Heart right ventricle (tissue), 16 donors: ENCODE measurements at places on chromosomes 4 and X. TPM values are rescaled to one million over a fixed set of nuclear protein-coding genes. Genes with fewer than 3 reads are reported as not detected.

CCKAR gene
- total RNA-seq, result not detected

SLC4A4 gene
- 34.5 TPM for total RNA-seq

HTN3 gene
- total RNA-seq, result not detected

DNAAF6 gene
- not detected for total RNA-seq

RAI2 gene
- 25.3 TPM for total RNA-seq

GRCh38 chrX:42565739-42566138, 212.2 kb downstream of the PPP1R2C start:
- no peak overlapping the region for H3K27ac ChIP-seq
- no peak for DNase-seq
- H3K4me1 ChIP-seq, result no peaks in the 10 kb centered on the region
- H3K36me3 ChIP-seq, result no peaks in the 10 kb centered on the region
- no peak overlapping the region for H3K4me3 ChIP-seq
- H3K27me3 ChIP-seq, result no peaks in the 10 kb centered on the region

GRCh38 chrX:130704053-130705038, 198.7 kb downstream of the ENOX2 start:
- no peaks in the 10 kb centered on the region for H3K36me3 ChIP-seq
- no peaks in the 10 kb centered on the region for H3K4me1 ChIP-seq
- H3K27ac ChIP-seq, result no peak overlapping the region
- DNase-seq, result no peak
- no peaks in the 10 kb centered on the region for H3K27me3 ChIP-seq

DNA sequence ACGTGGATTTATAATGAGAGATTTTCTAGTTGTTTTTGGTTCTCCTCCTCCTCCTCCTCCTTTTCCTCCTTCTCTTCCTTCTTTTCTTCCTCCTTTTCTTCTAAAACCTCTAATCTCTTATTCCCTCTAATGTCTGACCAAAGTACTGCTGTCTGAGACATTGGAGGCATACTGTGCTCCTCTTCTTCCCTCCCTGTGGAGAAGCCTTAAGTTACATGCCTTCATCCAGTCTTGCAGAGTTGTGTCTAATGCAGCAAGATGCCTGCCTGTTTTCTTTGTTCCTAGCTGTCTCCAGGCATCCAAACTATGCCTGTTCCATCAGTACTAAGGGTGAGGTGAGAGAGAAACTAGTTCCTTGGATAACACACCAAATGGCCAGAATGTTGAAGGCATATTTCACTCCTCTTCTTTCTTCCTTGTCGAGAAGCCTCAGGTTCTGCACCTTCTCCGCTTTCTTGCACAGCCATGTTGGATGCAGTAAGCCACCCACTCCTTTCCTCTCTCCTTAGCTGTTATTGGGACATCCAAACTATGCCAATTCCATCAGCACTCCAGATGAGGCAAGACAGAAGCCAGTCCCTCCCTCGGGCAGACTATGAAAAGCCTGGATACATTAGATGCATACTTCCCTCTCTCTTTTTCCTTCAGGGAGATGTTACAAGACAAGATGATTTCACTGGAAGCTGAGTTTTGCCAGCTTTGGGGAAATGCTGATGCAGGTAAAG, 285.7 kb upstream of the TRAM1L1 start:
- no peaks in the 10 kb centered on the region for H3K36me3 ChIP-seq
- H3K27me3 ChIP-seq, result no peaks in the 10 kb centered on the region
- H3K27ac ChIP-seq, result no peak overlapping the region
- H3K4me1 ChIP-seq, result no peaks in the 10 kb centered on the region
- no peak overlapping the region for H3K4me3 ChIP-seq

DNA sequence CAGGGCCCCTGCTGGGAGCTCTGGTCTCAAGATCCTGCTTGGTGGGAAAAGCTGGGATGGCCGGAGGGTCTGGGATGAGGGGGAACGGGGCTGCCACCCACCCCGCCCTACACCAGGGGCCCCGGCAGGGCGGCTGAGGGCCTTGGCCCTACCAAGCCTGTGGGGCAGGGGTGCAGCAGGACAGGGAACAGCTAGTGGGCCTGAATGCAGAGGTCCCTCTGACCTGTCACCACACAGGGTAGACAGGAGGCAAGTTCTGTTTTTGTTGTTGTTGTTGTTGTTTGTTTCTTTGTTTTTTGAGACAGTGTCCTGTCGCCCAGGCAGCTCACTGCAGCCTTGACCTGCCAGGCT, 332 bp upstream of the RENBP start:
- no peaks in the 10 kb centered on the region for H3K36me3 ChIP-seq
- peak overlapping the region; percentile 15 for H3K27ac ChIP-seq
- peaks cover 9% of the 10 kb centered on the region for H3K4me1 ChIP-seq
- DNase-seq, result no peak
- peak overlapping the region; percentile 40 for H3K4me3 ChIP-seq
- H3K27me3 ChIP-seq, result no peaks in the 10 kb centered on the region

DNA sequence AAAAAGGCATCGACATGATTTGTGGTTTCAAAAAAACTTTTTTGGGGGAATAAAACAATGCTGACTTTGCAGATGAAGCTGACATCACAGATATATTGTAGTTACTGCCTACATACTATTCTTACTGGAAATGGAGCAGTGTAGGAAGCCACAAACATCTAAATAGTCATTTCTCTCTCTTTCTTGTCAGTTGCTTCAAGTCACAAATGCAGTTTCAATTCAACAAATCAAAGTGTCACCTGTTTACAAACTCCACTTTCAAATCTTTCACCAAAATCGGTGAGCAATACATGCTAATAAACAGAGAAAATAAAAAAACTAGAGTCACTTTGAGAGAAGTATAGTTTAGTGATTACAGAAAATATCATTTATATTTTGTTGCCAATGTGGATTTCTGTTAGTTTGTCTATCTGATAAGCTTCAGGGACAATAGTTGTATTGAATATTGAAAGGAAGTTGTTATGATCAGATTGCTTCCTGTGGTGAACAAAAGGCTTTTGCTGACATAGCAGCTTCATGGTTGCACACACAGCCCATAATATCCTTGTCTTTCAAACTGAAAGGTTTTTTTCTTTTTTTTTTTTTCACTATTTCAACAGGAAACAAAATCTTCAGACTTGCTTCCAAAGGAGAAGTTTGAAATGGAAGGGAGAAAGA, 49.7 kb upstream of the PTPN13 start:
- H3K36me3 ChIP-seq, result no peaks in the 10 kb centered on the region
- H3K4me3 ChIP-seq, result no peak overlapping the region
- peaks cover 29% of the 10 kb centered on the region for H3K4me1 ChIP-seq
- no peaks in the 10 kb centered on the region for H3K27me3 ChIP-seq

DNA sequence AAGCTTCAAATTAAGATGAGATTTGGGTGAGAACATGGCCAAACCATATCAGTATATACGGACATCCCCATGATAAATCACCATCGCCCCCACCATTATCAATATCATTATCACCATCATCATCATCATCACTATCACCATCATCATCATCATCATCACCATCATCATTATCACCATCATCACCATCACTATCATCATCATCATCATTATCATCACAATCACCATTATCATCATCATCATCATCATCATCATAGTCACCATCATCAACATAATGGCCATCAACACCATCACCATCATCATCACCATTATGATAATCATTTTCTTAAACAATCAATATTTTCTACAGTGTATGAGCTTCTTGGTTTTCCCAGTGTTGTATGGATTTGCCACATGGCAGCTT, 360.9 kb downstream of the NLGN4X start:
- no peaks in the 10 kb centered on the region for H3K36me3 ChIP-seq
- H3K4me3 ChIP-seq, result no peak overlapping the region
- DNase-seq, result no peak
- H3K4me1 ChIP-seq, result no peaks in the 10 kb centered on the region
- H3K27ac ChIP-seq, result no peak overlapping the region

- no peak overlapping the region for H3K4me3 ChIP-seq
- no peaks in the 10 kb centered on the region for H3K36me3 ChIP-seq
- DNase-seq, result no peak
- H3K27me3 ChIP-seq, result peaks cover 90% of the 10 kb centered on the region
- H3K27ac ChIP-seq, result no peak overlapping the region
Measured at GRCh38 chr4:146634825-146635224, 3.9 kb upstream of the POU4F2 start.

- no peaks in the 10 kb centered on the region for H3K4me1 ChIP-seq
- no peak for DNase-seq
- H3K4me3 ChIP-seq, result no peak overlapping the region
- H3K36me3 ChIP-seq, result no peaks in the 10 kb centered on the region
Measured at GRCh38 chrX:38166478-38167083, 54.1 kb downstream of the SRPX start.

- no peaks in the 10 kb centered on the region for H3K27me3 ChIP-seq
- no peaks in the 10 kb centered on the region for H3K4me1 ChIP-seq
- no peaks in the 10 kb centered on the region for H3K36me3 ChIP-seq
- DNase-seq, result no peak
- H3K27ac ChIP-seq, result no peak overlapping the region
Measured at GRCh38 chr4:151866592-151866918, 105.7 kb upstream of the GATB start.

GRCh38 chrX:108397627-108398391, 40.4 kb downstream of the COL4A6 start:
- H3K36me3 ChIP-seq, result no peaks in the 10 kb centered on the region
- H3K27ac ChIP-seq, result no peak overlapping the region
- no peaks in the 10 kb centered on the region for H3K27me3 ChIP-seq
- H3K4me1 ChIP-seq, result no peaks in the 10 kb centered on the region
- DNase-seq, result no peak
- no peak overlapping the region for H3K4me3 ChIP-seq

- peaks cover 9% of the 10 kb centered on the region for H3K36me3 ChIP-seq
- no peak for DNase-seq
- no peaks in the 10 kb centered on the region for H3K27me3 ChIP-seq
- no peak overlapping the region for H3K27ac ChIP-seq
Measured at GRCh38 chrX:47223476-47224250, 5.2 kb downstream of the CDK16 start.

DNA sequence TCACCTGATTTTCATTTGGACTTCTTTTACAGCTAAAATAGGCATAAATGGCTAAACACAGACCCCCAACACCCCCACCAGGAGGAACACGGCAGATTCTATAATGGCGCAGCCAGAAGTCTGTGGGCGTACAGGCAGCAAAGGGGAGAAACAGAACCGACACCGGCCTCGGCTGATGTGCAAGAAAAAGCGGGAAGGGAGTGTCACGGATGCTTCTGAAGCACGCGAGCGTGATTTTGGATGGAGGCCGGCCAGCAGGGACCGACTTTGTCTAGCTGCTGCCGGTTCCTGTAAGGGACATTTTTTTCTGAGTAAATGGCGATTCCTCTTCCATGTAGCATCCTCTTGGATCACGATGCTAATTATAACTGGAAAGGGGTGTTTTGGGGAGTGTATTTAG, 24.9 kb upstream of the ETNPPL start:
- no peak overlapping the region for H3K27ac ChIP-seq
- H3K27me3 ChIP-seq, result no peaks in the 10 kb centered on the region
- H3K4me3 ChIP-seq, result no peak overlapping the region
- DNase-seq, result no peak
- no peaks in the 10 kb centered on the region for H3K4me1 ChIP-seq
- no peaks in the 10 kb centered on the region for H3K36me3 ChIP-seq

DNA sequence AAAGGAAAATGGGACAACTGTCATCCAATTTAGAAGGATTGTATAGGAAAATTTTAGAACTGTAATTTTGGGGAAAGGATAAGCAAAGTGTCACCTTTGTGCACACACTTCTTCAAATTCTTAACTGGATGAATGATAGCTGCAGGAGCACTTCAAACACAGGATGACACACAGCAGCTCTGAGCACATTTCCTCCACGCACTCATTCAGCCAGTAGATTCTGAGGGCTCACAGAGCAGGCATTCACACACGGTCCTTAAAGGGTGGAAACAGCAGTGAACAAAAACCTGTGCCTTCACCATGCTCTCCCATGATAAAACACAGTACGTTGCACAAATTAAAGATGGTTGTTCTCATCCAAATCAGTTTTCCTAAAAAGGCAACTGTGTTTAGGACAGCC, 38.5 kb upstream of the KLF3 start:
- no peaks in the 10 kb centered on the region for H3K36me3 ChIP-seq
- H3K27ac ChIP-seq, result no peak overlapping the region
- H3K4me1 ChIP-seq, result no peaks in the 10 kb centered on the region
- H3K27me3 ChIP-seq, result no peaks in the 10 kb centered on the region
- no peak overlapping the region for H3K4me3 ChIP-seq
- no peak for DNase-seq

GRCh38 chrX:71212536-71212935, 10.5 kb upstream of the GJB1 start:
- no peak overlapping the region for H3K27ac ChIP-seq
- no peaks in the 10 kb centered on the region for H3K27me3 ChIP-seq
- no peaks in the 10 kb centered on the region for H3K4me1 ChIP-seq
- no peak for DNase-seq
- H3K4me3 ChIP-seq, result no peak overlapping the region

DNA sequence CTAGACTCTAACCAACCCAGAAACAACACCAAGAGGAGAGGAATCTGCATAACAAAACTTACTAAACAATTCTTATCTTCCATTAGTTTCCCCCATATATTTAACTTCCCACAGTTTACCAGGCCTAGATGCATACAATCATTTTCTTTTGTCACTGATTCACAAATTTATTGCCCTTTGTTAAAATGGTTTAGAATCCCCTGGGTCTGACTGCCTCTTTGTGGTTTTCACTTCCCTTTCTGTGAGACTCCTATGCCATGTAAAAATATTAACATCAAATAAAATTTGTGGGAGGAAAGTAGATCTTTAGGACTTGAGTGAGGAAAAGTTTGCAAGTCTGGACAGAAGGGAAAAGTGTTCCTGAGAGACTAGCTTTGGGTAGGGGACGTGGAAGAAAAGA, 393.8 kb upstream of the CNKSR2 start:
- DNase-seq, result no peak
- H3K4me1 ChIP-seq, result no peaks in the 10 kb centered on the region
- no peaks in the 10 kb centered on the region for H3K27me3 ChIP-seq
- no peak overlapping the region for H3K4me3 ChIP-seq
- H3K27ac ChIP-seq, result no peak overlapping the region

DNA sequence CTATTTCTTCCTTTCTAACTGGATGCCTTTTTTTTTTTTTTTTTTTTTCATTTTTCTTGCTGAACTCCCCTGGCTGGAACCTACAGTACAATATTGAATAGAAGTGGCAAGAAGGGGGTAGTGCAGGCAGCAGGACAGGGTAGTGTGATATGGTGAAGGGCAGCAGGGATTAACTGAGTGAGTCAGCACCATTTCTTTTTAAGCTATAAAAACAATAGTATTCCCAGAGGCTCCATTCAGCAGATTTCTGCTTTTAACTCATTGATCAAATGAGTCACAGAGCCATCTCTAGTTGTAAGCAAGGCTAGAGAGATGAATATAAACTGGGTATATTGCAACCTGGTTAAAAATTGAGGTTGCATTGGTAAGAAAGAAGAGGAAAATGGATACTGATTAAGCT, 53.6 kb upstream of the SETD7 start:
- H3K36me3 ChIP-seq, result no peaks in the 10 kb centered on the region
- peaks cover 8% of the 10 kb centered on the region for H3K4me1 ChIP-seq
- H3K4me3 ChIP-seq, result no peak overlapping the region

- no peaks in the 10 kb centered on the region for H3K36me3 ChIP-seq
- no peaks in the 10 kb centered on the region for H3K4me1 ChIP-seq
Measured at GRCh38 chr4:71141125-71141524, 147.7 kb downstream of the DCK start.

DNA sequence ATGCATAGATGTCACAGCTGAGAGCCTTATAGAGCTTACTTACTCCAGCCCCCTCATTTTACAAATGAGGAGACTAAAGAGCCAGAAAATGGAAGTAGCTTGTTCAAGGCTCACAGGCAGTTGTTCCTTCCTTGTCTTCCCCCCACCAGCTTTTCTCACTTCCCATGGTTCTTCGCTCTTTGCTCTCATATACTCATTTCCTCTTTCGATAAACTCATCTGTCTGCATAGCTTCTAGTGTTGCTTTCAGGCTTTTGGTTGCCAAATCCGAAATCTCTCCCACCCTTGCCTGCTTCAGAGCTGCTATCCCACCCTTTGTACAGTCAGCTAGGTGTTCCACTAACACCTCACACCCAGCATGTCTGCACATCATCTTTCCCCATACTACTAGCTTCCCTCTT, 25.0 kb upstream of the GJB1 start:
- H3K4me1 ChIP-seq, result no peaks in the 10 kb centered on the region
- no peak for DNase-seq
- no peaks in the 10 kb centered on the region for H3K27me3 ChIP-seq
- H3K27ac ChIP-seq, result no peak overlapping the region
- H3K36me3 ChIP-seq, result no peaks in the 10 kb centered on the region
